Progenitor cell of endocrine pancreas (in vitro differentiated cells): ENCODE measurements at places on chromosomes 2 and 18. TPM values are rescaled to one million over a fixed set of nuclear protein-coding genes. Genes with fewer than 3 reads are reported as not detected.

DNA sequence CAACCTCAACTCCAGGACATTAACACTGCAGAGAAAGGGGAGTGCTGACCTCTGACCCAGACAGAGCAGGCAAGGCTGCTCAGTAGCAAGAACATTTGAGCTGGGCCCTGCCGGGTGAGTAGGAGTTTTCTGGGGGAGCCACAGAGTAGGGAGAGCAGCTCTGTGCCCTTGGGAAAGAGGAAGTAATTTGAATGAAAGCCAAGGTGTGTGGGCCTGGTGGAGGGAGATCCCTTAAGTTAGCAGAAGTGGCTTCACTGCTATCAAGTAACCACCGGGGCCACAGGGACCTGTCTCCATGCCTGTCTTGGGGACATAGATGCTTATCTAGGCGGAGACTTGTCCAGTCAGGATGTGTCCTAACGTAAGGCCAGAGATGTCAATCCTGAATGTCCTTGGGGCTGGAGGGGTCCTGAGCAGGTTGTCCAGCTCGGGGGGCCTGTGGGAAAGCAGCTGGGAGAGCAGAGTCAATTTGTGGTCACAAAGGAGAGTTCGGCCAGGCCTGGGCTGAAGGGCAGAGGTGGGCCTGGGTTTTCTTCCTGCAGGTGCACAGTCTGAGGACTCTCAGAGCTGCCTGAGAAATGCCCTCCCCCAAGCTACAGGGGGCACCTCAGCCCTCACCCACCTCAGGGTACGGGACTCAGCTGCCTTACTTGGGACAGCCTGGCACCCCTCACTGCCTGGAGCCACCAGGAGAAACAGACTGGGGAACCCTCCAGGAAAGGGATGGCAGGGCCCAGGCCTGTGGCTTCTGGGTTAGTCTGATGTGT lies 15.0 kb upstream of the OTOF start:
- H3K4me3 ChIP-seq, result no peak overlapping the region
- H3K27me3 ChIP-seq, result peaks cover 4% of the 10 kb centered on the region
- no peaks in the 10 kb centered on the region for H3K36me3 ChIP-seq
- peaks cover 9% of the 10 kb centered on the region for H3K4me1 ChIP-seq
- DNase-seq, result no peak

GRCh38 chr18:11514267-11514666 lies 95.1 kb upstream of the SLC35G4 start:
- H3K36me3 ChIP-seq, result no peaks in the 10 kb centered on the region
- H3K27me3 ChIP-seq, result peaks cover 25% of the 10 kb centered on the region
- H3K4me1 ChIP-seq, result peaks cover 3% of the 10 kb centered on the region
- H3K27ac ChIP-seq, result no peak overlapping the region
- no peak overlapping the region for H3K4me3 ChIP-seq
- no peak for DNase-seq

DNA sequence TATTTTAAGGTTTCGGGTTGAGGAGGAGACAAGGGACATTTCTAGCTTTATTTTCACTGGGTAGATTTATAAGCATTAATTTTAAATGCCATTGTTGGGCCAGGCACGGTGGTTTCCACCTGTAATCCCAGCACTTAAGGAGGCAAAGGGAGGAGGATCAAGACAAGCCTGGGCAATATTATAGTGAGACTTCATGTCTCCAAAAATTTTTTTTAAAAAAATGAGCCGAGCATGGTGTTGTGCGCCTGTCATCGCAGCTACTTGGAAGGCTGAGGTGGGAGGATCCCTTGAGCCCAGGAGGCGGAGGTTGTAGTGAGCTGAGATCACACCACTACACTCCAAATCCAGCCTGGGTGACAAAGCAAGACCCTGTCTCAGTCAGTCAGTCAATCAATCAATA lies 45.0 kb downstream of the MBD5 start:
- peaks cover 5% of the 10 kb centered on the region for H3K36me3 ChIP-seq
- H3K4me3 ChIP-seq, result no peak overlapping the region
- H3K4me1 ChIP-seq, result peaks cover 12% of the 10 kb centered on the region
- no peak for DNase-seq
- no peaks in the 10 kb centered on the region for H3K27me3 ChIP-seq

DNA sequence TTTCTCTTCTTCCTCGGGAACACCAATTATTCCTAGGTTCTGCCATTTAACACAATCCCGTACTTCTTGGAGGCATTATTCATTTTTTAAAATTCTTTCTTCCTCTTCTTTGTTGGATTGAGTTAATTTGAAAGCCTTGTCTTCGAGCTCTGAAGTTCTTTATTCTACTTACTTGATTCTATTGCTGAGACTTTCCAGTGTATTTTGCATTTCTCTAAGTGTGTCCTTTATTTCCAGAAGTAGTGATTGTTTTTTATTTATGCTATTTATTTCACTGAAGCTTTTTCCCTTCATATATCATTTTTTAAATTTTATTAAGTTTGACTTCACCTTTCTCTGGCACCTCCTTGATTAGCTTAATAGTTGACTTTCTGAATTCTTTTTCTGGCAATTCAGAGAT lies 13.6 kb upstream of the UPP2 start:
- H3K27ac ChIP-seq, result no peak overlapping the region
- H3K4me3 ChIP-seq, result no peak overlapping the region

GRCh38 chr2:114265261-114265660 lies 177.2 kb upstream of the DPP10 start:
- peaks cover 7% of the 10 kb centered on the region for H3K4me1 ChIP-seq

GRCh38 chr2:108632332-108633160 lies 86.7 kb upstream of the RANBP2 start:
- H3K36me3 ChIP-seq, result peaks cover 2% of the 10 kb centered on the region
- no peak overlapping the region for H3K4me3 ChIP-seq
- H3K4me1 ChIP-seq, result peaks cover 35% of the 10 kb centered on the region
- peak overlapping the region; percentile 30 for H3K27ac ChIP-seq
- no peaks in the 10 kb centered on the region for H3K27me3 ChIP-seq

DNA sequence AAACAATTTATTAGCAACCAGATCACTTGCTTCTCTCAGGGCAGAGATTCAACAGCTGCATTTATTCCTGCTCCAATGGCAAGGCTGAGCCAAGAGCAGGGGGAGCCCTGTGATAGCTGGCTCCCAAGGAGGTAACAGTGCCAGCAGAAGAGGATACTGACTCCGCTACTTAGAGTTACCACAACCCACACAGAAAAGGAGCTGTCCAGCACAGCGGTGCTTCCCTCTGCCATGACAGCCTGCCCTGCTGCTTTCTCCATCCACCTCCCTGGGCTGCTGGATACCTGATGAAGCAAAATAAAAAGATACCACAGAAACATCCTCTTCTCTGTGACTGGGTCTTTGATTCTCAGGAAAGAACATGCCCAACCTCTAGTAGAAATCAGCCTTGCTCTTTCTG lies 467.2 kb downstream of the LRRTM4 start:
- peaks cover 13% of the 10 kb centered on the region for H3K4me1 ChIP-seq
- no peaks in the 10 kb centered on the region for H3K36me3 ChIP-seq
- no peak overlapping the region for H3K4me3 ChIP-seq
- no peak overlapping the region for H3K27ac ChIP-seq
- no peaks in the 10 kb centered on the region for H3K27me3 ChIP-seq

GRCh38 chr2:195595825-195596224 lies 61.2 kb upstream of the SLC39A10 start:
- no peak overlapping the region for H3K27ac ChIP-seq
- H3K36me3 ChIP-seq, result no peaks in the 10 kb centered on the region
- H3K27me3 ChIP-seq, result peaks cover 2% of the 10 kb centered on the region
- no peak overlapping the region for H3K4me3 ChIP-seq
- no peak for DNase-seq

GRCh38 chr2:232352511-232353091 lies 25.9 kb upstream of the ALPP start:
- no peak overlapping the region for H3K4me3 ChIP-seq
- no peak overlapping the region for H3K27ac ChIP-seq
- DNase-seq, result no peak

- H3K27ac ChIP-seq, result no peak overlapping the region
- H3K27me3 ChIP-seq, result peaks cover 85% of the 10 kb centered on the region
- H3K36me3 ChIP-seq, result no peaks in the 10 kb centered on the region
- H3K4me3 ChIP-seq, result no peak overlapping the region
- H3K4me1 ChIP-seq, result no peaks in the 10 kb centered on the region
- DNase-seq, result no peak
Observed at GRCh38 chr2:120701499-120701898, 34.2 kb upstream of the GLI2 start.

DNA sequence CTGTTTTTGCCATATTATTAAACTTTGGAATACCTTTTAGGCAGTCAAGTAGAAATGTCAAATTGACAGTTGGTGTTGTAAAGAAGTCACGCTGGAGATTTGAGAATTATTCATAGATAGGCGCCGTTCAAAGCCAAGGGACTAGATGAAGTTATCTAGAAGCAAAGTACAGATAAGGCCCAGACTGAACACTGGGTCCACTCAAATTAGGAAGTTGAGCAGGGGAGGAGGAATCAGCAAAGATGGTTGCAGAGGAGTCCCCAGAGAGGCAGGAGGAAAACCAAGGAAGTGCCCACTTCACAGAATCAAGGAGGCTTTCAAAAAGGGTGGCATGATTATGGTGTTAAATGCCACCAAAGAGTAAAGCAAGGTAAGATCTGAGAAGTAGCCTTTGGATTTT lies 9.6 kb upstream of the ALS2 start:
- H3K36me3 ChIP-seq, result no peaks in the 10 kb centered on the region
- DNase-seq, result no peak
- no peak overlapping the region for H3K4me3 ChIP-seq
- no peak overlapping the region for H3K27ac ChIP-seq
- H3K27me3 ChIP-seq, result peaks cover 13% of the 10 kb centered on the region

DNA sequence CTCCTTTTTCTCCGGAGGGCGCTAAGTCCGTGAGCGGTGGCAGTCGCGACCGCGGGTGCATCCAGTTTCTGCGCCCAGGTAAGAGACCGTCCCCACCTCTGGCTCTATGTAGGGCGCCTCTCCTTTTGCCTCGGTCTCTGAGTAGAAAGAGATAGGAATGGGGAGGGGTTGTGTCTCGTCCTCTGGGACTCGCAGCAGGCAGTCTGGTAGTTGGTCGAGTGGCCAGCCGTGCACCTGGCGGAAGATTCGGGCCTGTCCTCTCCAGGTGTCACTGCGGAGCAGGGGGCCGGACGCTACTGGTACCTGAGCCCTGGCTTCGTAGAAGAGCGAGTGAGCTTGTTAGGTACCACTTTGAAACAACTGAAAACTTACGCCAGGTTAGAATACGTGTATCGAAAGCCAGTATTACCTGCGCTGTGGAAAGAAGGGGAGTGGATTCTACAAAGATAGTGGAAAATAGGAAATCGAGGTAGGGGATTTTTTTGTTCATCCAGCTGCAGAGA lies 403 bp downstream of the MAP2 start:
- DNase-seq, result peak; percentile 34
- no peak overlapping the region for H3K27ac ChIP-seq
- H3K36me3 ChIP-seq, result no peaks in the 10 kb centered on the region
- H3K4me1 ChIP-seq, result peaks cover 12% of the 10 kb centered on the region
- peak overlapping the region; percentile 85 for H3K4me3 ChIP-seq
- peaks cover 10% of the 10 kb centered on the region for H3K27me3 ChIP-seq

- no peak for DNase-seq
- H3K4me1 ChIP-seq, result no peaks in the 10 kb centered on the region
- no peak overlapping the region for H3K27ac ChIP-seq
- no peaks in the 10 kb centered on the region for H3K27me3 ChIP-seq
- H3K4me3 ChIP-seq, result no peak overlapping the region
Observed at GRCh38 chr2:169131587-169132512, 62.5 kb downstream of the DHRS9 start.

GRCh38 chr2:1642066-1642861 lies 102.1 kb downstream of the PXDN start:
- peaks cover 11% of the 10 kb centered on the region for H3K4me1 ChIP-seq
- no peak overlapping the region for H3K4me3 ChIP-seq
- H3K27me3 ChIP-seq, result no peaks in the 10 kb centered on the region
- peak overlapping the region; percentile 90 for H3K27ac ChIP-seq
- H3K36me3 ChIP-seq, result peaks cover 19% of the 10 kb centered on the region
- DNase-seq, result no peak

DNA sequence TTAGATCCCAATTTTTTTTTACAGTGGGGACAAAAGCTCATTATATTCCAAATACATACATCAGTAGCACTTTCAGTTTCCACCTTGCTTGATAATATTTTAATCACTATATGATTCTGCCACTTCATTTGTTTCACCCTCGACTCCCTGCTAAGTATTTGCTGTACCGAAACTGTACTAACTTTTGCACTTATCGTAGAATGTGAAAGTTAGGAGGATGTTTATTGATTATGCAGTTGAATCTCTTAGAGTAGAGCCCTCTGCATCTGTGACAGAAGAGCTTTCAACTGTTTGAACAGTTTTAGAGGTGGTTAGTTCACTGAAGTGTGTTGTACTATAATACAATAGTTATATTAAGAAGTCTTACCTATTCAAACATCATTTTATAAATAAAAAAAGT lies 20.8 kb downstream of the NCOA1 start:
- no peaks in the 10 kb centered on the region for H3K27me3 ChIP-seq
- no peak overlapping the region for H3K27ac ChIP-seq
- H3K36me3 ChIP-seq, result no peaks in the 10 kb centered on the region
- no peak for DNase-seq

GRCh38 chr2:70902579-70902978 lies 33.1 kb upstream of the ATP6V1B1 start:
- peaks cover 12% of the 10 kb centered on the region for H3K4me1 ChIP-seq
- H3K4me3 ChIP-seq, result no peak overlapping the region
- H3K27ac ChIP-seq, result no peak overlapping the region
- H3K36me3 ChIP-seq, result no peaks in the 10 kb centered on the region
- DNase-seq, result no peak

GRCh38 chr18:47737198-47737830 lies 193.1 kb downstream of the SMAD2 start:
- DNase-seq, result no peak
- H3K36me3 ChIP-seq, result peaks cover 1% of the 10 kb centered on the region
- H3K4me1 ChIP-seq, result peaks cover 17% of the 10 kb centered on the region
- H3K27ac ChIP-seq, result no peak overlapping the region
- no peak overlapping the region for H3K4me3 ChIP-seq

GRCh38 chr2:110832740-110833139 lies 100.4 kb downstream of the ACOXL start:
- no peak for DNase-seq
- no peak overlapping the region for H3K4me3 ChIP-seq
- H3K36me3 ChIP-seq, result no peaks in the 10 kb centered on the region
- H3K27me3 ChIP-seq, result peaks cover 4% of the 10 kb centered on the region
- no peak overlapping the region for H3K27ac ChIP-seq

- H3K36me3 ChIP-seq, result no peaks in the 10 kb centered on the region
- no peaks in the 10 kb centered on the region for H3K27me3 ChIP-seq
- no peak overlapping the region for H3K27ac ChIP-seq
- H3K4me3 ChIP-seq, result no peak overlapping the region
- DNase-seq, result no peak
- H3K4me1 ChIP-seq, result no peaks in the 10 kb centered on the region
Observed at GRCh38 chr2:228545748-228546145, 364.3 kb upstream of the SPHKAP start.

GRCh38 chr2:54107903-54108615 lies 7.4 kb upstream of the ACYP2 start:
- H3K27me3 ChIP-seq, result peaks cover 4% of the 10 kb centered on the region
- H3K36me3 ChIP-seq, result no peaks in the 10 kb centered on the region
- no peak overlapping the region for H3K4me3 ChIP-seq
- H3K27ac ChIP-seq, result no peak overlapping the region
- no peak for DNase-seq

- no peak overlapping the region for H3K27ac ChIP-seq
- no peak for DNase-seq
- no peaks in the 10 kb centered on the region for H3K4me1 ChIP-seq
Observed at GRCh38 chr18:10101729-10102128, 187.9 kb downstream of the VAPA start.

The IL36A gene
- not detected in 2 replicates for total RNA-seq

The GALNT14 gene
- 0.91 and 1.2 TPM in 2 replicates for total RNA-seq

The MATN3 gene
- 2.5 and 3.1 TPM in 2 replicates for total RNA-seq

The SERPINB13 gene
- total RNA-seq, result not detected in 2 replicates

The HTR2B gene
- total RNA-seq, result not detected in 2 replicates

The KHK gene
- 4.4 and 5.2 TPM in 2 replicates for total RNA-seq

The GPR55 gene
- total RNA-seq, result not detected in 2 replicates

The VIT gene
- not detected in 2 replicates for total RNA-seq

The RAB6C gene
- total RNA-seq, result 0.24 TPM in 1 of 2 replicates, not detected in the other

The ZEB2 gene
- total RNA-seq, result 0.07 and 0.49 TPM in 2 replicates

The MLPH gene
- 1.2 and 1.6 TPM in 2 replicates for total RNA-seq

The CD226 gene
- total RNA-seq, result 0.49 and 0.55 TPM in 2 replicates

The CCL20 gene
- total RNA-seq, result not detected in 2 replicates

The NETO1 gene
- 52.4 and 57.5 TPM in 2 replicates for total RNA-seq

The DPYSL5 gene
- total RNA-seq, result 70.3 and 75.0 TPM in 2 replicates
